ENCODE measurements at places on chromosomes 5 and 9. TPM values are rescaled to one million over a fixed set of nuclear protein-coding genes. Genes with fewer than 3 reads are reported as not detected.

The ZNF483 gene
- total RNA-seq, result 5.8 TPM

The BAG1 gene
- 138 TPM for total RNA-seq

The UNC13B gene
- 21.6 TPM for total RNA-seq

The DMRTA1 gene
- total RNA-seq, result 0.77 TPM

The JAKMIP2 gene
- total RNA-seq, result 0.41 TPM

The PCDHGB2 gene
- 8.8 TPM for total RNA-seq

The LCN9 gene
- total RNA-seq, result not detected

The POLK gene
- total RNA-seq, result 21.1 TPM

The RMRP gene
- total RNA-seq, result 15,093 TPM

The GHR gene
- 12.9 TPM for total RNA-seq

The GNA14 gene
- 2.2 TPM for total RNA-seq

The ZNF879 gene
- total RNA-seq, result 6.4 TPM

The TMEM215 gene
- not detected for total RNA-seq

DNA sequence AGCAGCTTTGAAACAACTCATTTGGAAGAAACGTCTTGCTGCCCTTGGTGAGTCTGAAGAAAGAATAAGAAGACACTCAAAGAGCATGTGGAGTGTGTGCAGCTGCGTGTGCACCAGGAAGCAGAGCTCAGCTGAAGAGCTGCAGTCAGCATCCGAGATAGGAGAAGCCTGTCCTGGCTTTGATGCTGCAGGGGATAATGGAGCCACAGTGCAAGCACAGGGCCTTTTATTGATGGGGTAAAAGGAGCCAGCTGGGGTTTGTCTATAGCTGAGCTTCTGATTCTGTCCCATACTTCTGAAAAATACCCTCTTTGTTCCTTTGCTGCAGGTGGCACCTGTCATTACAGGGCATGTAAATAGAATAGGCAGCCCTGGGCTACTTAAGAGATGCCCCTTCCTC is 375.7 kb upstream of the ZNF462 start:
- DNase-seq, result no peak

DNA sequence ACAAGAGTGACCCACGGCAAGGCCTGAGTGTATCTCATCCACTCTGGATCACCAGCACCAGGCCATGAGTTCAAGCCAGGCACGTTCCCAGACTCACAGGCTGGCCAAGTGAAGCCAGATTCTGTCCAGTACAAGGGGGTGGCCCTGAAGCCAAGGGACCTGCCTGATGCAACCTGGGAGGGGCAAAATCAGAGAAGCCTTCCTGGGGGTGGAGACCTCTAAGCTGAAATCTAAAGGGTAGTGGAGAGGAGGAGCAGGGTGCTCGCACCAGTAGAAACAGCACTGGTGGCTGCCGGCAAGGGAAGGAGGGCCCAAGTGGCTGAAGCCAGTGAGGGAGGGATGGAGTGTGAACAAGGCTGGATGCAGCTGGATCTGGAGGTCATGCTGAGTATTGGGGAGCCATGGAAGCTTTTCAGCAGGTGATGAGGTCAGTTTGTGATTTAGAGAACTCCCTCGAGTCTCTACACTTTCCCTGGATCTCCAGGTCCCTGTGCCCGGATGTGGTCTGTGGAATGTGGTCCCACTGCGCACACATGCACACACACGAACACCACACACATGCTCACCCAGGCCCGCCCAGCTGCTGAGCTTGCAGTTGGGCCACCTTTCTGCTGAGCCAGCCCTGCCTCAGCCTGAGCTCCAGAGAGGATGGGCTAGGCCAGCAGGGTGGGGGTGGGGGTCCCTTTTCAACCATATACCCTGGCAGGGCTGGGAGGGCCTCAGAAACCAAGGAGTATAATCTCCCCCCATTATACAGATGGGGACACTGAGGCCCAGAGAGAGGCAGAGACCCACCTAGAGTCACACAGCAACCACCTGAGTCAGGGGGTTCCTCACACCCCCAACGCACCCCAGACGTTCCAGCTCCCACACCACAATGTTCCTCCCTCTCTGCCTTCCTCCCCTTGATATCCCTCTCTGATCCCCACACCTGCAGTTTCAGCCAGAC is 1.6 kb downstream of the PIP5KL1 start:
- DNase-seq, result no peak

DNA sequence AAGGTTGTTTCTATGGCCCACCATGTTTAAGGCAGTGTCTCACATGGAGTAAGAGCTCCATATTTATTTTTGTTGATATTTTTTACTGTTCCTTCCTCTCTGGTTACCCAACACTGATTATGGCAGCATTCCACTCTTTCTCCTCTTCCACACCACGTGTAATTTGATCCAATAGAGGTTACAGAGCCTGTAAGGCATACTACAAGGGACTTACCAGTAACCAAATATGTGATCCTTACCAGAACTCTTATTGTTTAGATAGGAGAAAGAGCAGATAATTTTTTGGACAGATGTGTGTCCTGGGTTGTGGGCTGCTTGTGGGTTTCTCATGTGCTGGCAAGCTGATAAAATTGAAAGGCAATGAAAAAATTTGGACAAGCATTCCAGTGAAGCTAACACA is 261.3 kb downstream of the TMEM167A start:
- DNase-seq, result no peak

- no peak for DNase-seq
Observed at GRCh38 chr5:91106842-91107511, 276.1 kb downstream of the ARRDC3 start.

DNA sequence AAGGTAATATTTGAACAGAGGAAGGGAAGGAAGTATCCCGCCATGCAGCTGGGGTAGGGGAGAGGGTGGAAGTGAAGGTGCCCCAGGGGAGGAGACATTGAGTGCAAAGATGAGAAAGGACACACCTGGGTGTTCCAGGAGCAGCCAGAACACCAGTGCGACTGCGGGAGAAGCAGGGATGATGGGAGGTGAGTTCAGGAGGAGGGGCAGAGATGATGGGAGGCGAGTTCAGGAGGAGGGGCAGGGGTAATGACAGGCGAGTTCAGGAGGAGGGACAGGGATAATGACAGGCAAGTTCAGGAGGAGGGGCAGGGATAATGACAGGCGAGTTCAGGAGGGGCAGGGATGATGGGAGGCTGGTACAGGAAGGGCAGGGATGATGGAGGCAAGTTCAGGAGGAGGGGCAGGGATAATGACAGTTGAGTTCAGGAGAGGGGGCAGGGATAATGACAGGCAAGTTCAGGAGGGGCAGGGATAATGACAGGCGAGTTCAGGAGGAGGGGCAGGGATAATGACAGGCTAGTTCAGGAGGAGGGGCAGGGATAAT is 17.2 kb upstream of the SPOCK1 start:
- no peak for DNase-seq

GRCh38 chr9:97675655-97676054 is 21.5 kb downstream of the XPA start:
- no peak for DNase-seq

GRCh38 chr5:43051684-43052083 is 11.6 kb upstream of the ANXA2R start:
- DNase-seq, result no peak

GRCh38 chr5:161273410-161273809 is 273.1 kb downstream of the GABRB2 start:
- no peak for DNase-seq

- no peak for DNase-seq
Observed at GRCh38 chr5:139707445-139708003, 59.4 kb downstream of the CXXC5 start.

- DNase-seq, result no peak
Observed at GRCh38 chr9:15512889-15513288, 2.1 kb upstream of the PSIP1 start.

DNA sequence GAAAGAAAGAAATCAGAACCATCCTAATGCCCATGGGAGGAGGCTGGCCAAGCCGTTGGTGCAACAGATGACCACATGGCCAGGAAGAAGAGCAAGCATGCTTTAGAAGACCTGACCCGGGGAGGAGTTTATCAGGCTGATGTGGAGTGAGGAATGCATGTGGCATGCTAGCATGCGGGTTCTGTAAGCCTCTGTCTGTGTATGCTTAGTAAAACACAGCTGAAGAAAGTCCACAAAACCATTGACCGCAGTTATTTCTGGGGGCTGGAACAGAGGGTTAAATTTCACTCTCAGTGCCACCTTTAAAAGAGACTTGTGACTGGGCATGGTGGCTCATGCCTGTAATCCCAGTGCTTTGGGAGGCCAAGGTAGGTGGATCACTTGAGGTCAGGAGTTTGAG is 19.1 kb downstream of the GFI1B start:
- no peak for DNase-seq

GRCh38 chr5:115815693-115816225 is 700 bp downstream of the CDO1 start:
- DNase-seq, result peak; percentile 15

DNA sequence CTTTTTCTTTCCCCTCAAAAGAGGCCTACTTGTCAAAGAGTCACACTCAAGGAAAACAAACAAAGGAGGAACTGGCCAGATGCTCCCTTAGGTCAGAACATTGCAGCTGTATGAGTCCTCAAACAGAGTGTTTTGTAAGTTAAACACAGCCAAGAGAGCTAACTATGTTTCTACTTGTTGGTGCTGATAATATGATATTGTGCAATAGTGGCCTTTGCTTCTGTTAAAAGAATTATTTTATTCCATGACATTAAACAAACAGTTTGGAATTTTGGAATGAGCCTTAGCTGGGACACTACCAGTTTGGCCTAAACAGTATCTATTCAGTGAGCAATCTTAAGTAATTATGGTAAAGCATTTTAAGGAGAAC is 56.0 kb upstream of the TPD52L3 start:
- no peak for DNase-seq

GRCh38 chr5:36839489-36840476 is 36.8 kb upstream of the NIPBL start:
- no peak for DNase-seq

DNA sequence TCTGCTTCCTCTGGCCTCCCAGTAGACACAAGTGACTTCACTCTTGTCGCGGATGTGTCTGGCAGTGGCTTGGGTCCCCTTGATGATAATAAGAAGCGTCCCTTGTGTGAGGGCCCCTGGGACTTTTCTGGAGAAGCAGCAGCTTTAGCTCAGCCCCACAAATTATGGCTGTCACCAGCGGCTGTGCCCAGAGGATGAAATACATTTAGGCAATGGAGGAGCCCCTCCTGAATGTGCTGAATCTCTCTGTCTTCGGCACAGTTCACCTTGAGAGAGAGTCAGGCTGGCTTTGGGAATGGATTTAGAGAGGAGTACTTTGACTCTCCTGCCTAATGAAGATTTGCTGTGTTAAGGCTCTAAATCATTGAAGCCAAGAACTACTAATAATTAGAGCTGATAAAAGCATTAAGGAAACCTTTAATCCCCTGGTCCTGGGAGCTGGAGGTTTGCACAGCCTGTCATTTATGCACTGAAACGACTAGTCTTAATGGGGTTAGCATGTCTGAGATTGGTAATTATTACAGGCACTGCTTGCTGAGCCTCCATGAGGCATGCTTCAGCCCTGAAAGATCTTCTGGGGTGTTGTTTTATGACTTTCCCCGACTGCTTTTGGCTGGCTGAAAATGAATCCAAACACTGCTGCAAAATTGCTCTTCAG is 127.0 kb downstream of the TENT4A start:
- no peak for DNase-seq

GRCh38 chr5:112951124-112951702 is 25.4 kb upstream of the DCP2 start:
- DNase-seq, result no peak

- DNase-seq, result no peak
Observed at GRCh38 chr9:5393497-5393896, 44.2 kb downstream of the PLGRKT start.

DNA sequence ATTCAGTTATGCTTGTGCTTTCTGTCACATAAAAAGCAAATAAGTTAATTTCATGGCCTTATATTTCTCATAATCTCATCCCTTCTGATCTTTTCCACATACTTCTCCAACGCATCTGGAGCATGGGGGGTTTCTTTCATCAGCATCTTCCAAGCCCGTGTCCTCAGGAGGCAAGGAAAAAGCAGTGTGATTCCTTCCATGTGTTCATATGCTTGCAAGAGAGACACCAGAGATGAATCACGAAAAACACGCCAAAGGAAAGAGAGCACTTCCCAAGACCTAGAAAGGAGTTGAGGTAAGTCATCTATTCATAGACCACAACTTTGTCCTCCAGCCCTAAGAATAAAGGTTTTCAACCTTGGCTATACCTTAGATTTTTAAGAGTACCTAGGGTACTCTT is 26.0 kb upstream of the SVEP1 start:
- no peak for DNase-seq

DNA sequence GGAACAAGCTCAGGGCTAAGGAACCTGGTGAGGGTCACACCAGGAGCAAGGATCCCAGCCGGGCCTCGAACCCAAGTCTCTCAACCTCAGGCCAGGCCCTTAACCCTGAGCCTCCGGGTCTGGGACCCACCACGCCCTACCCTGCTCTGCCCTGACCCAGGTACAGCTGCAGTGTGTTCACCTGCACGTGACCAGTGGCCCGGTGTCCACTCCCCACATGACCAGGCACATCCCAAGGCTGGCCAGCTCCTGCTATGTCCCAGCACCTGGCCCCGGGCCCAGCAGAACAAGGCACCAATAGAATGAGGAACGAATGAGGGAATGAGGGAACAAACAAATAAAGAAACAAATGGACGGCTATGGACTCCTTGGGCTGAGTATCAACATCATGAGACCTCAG is 112.0 kb upstream of the SARDH start:
- no peak for DNase-seq

- no peak for DNase-seq
Observed at GRCh38 chr5:59245198-59245597, 648.3 kb downstream of the PDE4D start.

DNA sequence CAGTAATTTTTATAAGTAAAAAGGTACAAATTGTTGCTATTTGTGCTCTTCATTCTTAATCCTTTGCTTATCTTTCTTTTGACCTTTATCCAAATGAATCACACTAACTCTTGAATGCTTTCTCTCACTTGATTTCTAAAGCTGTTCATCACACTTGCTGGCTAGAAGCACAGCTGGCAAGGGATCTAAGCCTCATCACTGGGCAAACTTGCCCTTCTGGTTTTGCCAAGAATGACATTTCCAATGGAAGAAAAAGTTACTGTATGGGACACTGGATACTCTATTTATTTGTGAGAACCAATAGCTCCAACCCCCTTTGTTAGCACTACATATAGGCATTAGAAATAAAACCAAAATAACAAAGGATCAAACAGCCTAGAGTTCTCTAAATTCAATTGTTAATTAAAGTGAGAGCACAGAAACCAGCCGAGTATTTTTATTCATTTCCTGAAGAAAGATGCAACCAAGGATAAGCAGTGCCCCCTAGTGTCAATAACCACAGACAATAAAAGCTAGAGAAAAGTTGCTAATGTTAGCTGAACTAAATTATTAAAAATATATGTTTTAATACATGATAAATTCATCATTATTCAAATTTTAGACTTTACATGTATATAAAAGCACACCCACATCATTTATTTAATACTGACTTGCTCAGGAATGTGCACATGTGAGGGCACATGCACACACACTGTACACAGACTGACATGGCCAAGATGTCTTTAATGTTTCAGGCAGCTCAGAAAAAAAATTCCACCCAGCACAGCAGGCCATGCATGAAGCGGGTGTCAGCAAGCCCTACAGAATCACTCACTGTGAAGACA is 59.8 kb upstream of the POU5F2 start:
- DNase-seq, result no peak
